ENCODE measurements at places on chromosomes 7 and 10. TPM values are rescaled to one million over a fixed set of nuclear protein-coding genes. Genes with fewer than 3 reads are reported as not detected.

DNA sequence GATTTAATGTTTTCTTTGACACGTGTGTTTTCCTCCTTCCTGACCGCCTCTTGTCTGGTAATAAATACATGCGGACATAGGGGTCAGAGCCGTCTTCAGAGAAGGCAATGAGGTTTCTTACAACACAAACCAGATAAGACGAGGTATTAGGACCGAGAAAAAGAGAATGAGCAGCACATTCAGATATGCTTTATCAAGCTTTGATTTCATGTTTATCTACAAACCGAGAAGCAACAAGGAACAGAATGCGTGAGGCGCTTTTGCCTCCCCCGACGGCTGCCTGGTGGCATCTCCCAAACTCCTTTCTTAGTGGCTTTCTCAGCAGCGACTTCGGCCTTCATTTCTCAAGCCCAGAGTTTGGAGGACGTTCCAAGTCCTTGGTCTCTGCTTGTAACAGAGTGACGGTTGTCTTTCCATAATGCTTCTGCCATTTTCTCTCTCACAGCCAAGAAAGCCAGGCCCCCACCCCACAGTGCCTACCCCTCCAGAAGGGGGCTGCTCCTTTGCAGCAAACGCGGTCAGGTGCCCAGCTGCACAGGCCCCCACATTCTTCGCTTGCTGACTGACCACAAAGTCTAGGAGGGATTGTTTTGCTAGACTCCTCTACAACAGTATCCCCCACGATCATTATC lies 32.6 kb upstream of the NCAPG2 start:
- no peak for DNase-seq

DNA sequence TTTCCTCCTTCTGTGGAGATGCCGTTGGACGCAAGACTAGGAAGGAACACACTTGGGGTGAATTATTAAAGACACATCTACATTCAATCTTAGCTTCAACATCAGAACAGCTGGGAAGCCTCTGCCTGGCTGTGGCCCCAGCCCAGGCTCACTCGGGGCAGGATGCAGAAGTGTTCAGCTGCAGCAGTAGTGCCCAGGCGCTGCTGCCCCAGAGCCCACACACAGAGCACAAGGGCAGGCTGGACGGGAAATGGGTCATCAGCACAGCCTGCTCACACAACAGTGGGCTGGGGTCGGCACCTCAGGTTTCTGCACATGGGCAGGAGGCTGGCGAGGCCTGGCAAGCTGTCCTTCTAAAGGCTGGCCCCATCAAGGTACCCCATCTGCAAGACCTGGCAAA lies 42.5 kb downstream of the NOD1 start:
- no peak for DNase-seq

DNA sequence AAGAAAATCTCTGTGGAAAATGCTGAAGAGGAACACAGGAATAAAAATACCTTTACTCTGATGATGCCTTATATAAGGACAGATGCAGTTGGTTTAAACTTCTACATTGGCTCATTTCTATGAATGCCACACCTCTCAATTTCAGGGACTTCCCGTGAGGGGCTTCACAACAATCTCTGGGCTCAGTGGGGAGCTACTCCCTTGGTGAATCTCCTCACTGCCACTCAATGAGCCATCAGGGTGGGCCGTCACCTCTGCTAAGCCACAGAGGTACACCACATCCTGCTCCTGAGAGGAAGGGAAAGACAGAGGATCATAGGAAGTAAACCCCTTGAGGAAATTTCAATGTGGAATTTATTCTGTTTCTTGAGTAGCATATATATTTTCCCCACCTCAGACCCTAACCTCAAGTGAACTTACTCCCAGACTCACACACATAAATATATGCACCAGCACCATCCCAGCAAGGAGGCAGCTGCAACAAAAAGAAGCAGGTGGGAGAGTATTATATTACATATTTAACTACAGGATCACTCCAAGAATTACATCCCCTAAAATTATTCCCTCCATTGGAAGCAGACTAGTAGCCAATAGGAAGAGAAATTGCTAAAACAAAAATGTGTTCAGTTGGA lies 63.3 kb upstream of the PRSS1 start:
- no peak for DNase-seq

- DNase-seq, result no peak
These were observed 18.4 kb downstream of the RCC1L start for GRCh38 chr7:75055155-75055554.

- DNase-seq, result no peak
These were observed 42.3 kb upstream of the FOXI2 start for GRCh38 chr10:127694580-127695193.

- DNase-seq, result no peak
These were observed 34.0 kb downstream of the MXI1 start for GRCh38 chr10:110241407-110241806.

DNA sequence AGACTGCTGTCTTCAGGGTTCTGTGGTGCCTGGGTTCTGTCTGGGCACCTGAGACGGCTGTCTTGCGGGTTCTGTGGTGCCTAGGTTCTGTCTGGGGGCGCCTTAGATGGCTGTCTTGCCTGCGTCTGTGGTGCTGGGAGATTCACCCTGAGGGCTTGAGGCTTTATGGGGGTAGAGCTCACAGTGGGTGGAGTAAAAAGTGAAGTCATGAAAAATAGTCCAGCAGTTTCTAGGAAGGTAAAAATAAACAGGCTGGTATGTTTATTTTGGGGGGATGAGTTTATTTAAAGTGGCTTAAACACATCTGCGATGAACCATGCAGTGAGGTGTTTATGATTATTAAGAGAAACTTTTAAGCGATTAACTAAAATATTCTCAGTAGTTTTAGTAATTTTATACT lies 64.2 kb downstream of the NKX6-2 start:
- DNase-seq, result no peak

DNA sequence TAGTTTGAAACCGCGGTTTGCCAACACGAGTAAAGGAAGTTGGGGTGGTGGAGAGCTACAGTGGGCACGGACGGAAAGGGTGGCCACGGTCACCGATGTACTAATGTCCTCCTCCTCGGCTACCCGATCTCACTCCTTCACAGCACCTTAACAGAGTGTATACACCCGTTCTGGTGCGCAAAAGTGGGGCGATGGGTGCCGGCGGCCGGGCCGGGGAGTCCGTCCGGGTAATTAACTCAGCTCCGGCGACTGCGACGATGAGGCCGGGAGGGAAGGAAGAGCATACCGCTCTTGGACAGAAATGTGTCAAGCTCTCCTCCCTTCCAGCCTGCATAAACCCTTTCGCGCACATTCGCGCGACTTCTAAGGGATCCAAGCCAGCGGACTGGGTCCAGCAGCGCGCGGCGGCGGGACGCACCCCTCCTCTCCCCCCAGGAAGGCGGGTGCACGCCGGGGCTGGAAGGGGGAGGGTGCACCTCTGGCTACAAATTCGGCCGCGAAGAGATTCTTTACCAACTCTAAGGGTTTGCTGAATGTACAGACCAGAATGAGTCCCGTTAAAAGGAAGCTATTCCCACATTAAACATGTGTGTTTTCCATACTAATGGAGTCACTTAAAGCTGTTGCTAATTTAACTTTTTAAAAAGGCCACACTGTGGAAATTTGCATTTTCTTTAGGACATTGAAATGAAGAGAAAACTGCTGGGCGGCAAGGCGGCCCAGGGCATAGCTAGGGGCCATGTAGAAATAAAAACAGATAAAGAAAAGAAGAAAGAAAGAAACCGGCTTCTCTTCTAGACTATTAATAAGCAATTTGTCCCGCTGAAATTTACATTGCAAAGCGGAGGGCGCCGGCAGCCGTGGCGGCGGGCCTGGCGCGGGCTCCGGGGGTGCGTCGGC lies 6.6 kb upstream of the EBF3 start:
- peak; percentile 70 for DNase-seq

Gene KRIT1
- 62.0 TPM for total RNA-seq

Gene PTF1A
- total RNA-seq, result not detected

Gene GALNT17
- total RNA-seq, result 6.3 TPM

Measured in skin of body (tissue), 3 donors.